Fibroblast of skin of left quadriceps (primary cell): ENCODE measurements at places on chromosomes 7 and 10.

DNA sequence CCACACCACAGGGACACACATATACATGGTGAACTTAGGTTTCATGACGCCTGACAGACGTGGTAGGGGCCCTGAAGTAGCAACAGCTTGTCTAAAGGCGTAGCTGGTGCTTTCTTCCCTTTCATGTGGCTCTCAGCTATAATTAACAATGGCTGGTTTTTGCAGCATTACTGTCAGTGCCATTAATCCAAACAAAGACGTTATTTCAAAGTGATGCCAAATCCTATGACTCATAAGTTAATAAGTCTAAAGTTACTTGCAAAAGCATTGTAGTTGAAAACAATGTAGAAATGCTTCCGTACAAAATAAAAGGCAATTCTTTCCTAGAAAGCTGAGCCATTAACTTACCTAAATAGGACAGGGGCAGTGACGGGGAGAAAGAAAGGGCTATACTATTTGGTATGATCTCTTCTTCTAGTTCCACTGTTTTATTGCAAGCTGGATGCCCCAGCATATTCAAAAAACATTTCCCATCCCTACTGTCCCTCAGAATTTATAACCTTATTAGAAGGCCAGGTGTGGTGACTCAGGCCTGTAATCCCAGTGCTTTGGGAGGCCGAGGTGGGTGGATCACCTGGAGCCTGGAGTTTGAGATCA is 105.4 kb downstream of the ODAD2 start:
- peak; percentile 29 for DNase-seq

DNA sequence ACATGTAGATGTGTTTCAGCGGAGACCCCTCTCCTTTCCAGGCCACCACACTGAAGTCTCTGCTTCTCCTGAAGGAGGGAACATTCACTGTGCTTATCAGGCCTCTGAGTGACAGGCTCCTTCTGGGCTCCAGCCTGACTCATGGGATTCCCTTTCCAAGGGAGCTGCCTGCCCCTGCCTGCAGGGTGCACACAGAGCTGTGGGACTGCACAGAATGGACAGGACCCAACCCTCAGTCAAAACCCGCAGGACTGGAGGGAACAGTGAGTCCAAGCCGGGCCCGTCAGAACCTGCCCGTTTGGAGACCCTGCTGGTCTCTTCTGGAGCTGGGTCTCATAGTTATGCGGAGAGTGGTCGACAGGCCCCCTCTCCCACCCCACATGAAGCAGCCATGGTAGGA is 32.6 kb downstream of the PLAC9 start:
- no peak for DNase-seq

- no peak for DNase-seq
Measured at GRCh38 chr7:13945670-13946069, 43.8 kb downstream of the ETV1 start.

DNA sequence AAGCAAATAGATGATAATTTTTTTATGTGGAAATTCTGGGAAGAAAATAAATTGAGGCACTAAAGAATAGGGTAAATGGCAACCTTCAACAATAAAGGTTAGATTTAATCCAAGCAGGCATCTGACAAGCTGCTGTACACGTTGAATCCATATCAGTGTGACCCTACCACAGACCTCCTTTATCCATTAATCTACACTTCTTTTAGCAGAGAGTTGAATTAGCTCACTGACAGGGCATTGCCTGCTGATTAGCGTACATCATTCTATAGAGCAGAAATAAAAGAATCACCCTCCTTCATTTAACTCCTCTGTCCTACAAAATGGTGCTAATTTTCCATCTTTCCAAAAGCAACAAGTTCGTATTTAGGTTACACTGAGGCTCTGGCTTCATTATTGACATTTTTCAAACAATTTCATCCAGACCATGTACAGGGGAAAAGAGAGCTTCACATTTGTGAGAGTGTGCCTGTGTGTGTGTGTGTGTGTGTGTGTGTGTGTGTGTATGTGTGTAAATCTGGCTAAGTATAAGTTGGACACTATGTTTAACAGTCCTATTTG is 356.0 kb downstream of the TFEC start:
- no peak for DNase-seq

DNA sequence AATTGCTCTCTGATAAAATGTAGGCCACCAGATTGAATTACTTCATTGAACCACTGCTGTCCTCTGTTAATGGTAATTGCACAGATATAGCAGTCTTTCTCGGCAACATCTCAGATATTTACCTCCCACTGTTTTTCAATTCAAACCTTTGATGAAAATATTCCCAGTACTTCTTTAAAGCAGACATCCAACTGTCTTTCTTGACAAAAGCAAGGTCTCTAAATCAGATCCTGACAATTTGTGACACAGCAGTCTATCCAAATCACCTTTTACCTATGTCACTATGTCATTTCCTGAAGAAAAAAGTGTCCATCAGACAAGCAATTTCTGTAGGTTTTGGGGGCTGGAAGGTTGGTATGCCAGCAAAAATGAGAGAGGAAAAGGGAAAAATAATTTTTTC is 555.7 kb downstream of the AUTS2 start:
- DNase-seq, result no peak

GRCh38 chr10:133161486-133162109 is 1.6 kb downstream of the KNDC1 start:
- DNase-seq, result no peak

- DNase-seq, result no peak
Measured at GRCh38 chr10:110650265-110650668, 6.1 kb downstream of the RBM20 start.

- DNase-seq, result no peak
Measured at GRCh38 chr7:96188174-96188581, 133.7 kb downstream of the SLC25A13 start.

- no peak for DNase-seq
Measured at GRCh38 chr7:73599151-73599882, 20.9 kb upstream of the TBL2 start.

DNA sequence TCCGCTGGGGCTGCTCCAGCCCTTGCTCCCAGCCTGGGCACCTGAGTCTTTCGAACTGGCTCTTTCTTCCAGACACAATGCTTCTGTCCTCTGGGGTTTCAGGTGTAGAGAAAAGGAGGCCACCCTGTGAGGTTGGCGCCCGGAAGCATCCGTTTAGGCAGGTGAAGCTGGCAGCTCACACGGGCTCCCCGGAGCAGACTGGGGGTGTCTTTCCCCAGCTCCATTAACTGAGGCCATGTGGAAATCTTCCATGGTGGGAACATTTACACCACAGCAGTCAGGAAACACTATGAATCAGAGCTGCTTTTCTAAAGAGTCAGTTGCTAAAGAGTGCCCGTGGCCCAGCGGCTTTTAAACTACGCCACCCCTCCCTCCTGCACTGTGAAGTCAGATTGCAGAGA is 29.2 kb downstream of the PRKAG2 start:
- DNase-seq, result no peak

- no peak for DNase-seq
Measured at GRCh38 chr7:155700847-155701246, 56.4 kb downstream of the RBM33 start.

DNA sequence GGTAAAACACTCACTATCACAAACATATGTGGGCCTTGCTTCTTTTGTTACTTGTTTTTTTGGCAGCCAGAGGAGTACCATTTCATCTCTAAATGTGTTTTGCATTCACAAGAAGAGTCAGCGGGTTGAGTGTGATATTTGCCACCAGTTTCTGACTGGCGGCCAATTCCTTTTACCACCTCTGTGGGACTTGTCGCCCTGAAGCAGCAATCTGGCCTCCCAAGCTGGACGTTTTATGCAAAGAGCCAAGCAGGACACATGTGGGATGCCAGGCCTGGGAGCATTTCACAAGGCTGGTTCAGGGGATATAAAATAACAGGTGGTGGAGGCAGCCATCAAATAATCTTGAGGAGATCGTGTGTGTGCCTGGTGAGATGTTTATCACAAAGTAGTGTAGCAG is 61.8 kb upstream of the TRIL start:
- DNase-seq, result no peak

- DNase-seq, result no peak
Measured at GRCh38 chr7:141609576-141609975, 58.4 kb downstream of the AGK start.

DNA sequence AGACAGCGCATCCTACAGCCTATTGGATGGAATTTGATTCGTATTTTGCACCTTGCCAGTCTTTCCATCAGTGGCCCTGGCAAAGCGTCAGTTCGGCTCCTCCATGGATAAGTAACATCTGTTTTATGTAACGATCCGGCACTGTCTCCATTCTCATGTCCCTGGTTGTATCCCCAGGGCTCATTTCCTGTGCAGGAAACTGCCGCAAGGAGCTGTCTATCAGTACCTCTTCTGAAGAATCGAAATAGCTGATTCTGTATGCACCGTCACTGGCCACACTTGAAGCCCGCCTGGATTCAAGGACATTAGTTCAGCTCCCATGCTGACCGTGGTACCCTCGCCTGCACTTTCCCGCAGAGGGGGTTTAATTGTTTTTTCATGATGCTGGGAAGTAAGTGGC is 53.1 kb upstream of the NPS start:
- no peak for DNase-seq

DNA sequence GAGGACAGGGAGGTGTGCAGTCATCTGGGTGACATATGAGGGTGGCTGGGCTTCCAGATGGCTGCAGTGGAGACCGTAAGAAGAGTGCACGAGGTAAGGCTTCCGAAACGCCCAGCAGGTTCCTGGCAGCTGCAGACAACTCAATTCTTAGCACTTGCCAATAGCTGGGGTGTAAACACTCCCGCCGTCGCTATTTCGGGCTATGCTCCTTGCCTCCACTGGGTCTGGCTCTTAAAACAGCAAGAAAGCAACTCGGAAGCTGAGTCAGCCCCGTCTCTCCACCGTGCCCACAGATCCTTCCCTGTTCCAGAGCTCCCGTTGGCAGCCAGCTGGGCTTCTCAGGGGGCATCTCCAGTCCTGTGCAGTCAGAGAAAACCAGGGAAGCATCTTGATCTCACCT is 6.1 kb upstream of the PDGFA start:
- no peak for DNase-seq

DNA sequence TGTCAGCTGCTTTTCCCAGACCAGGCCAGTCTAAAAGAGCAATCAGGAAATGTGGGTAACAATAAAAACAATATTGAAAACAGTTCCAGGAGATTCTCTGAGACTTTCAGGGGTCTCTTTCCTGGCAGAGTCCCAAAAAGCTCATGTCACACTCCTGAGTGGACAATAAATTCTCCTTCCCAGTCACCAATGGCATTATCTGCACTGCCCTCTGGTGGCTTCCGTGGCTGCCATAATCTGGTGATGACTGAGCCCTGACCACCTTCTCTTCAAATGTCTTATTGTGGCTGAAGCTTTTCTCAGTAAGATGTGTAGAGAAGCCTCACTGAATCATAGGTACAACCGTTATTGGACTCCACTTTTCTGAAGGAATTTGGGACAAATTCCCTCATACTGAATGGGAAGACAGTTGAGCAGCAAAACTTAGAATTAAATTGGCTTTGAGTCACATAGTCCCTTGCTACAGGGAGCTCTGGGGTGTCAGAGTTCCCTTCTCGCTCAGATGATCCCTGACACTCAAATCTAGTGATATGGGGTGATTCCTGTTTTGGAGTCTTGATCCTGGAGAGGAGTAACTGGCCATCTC is 24.4 kb upstream of the ASAH2 start:
- DNase-seq, result no peak

GRCh38 chr10:43842072-43842471 is 193.4 kb upstream of the ZNF32 start:
- DNase-seq, result no peak

DNA sequence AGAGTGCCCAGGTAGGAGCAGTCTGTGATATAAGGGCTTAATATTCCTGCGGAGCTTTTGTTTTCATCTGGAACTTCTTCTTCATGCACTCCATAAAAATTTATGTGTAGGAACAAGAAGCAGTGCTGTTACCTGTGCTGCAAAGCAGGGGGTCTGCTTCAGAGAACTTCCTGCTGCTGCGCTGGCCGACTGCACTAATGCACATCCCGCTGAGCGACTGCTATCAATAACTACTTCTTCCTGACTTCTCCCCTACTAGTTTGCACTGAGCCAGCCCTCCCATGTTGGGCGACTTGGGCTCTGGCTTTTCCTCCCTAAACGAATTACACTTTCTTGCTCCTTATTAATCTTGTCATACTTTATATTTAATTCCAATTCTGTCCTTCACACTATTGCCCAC is 150.3 kb downstream of the NEBL start:
- no peak for DNase-seq

DNA sequence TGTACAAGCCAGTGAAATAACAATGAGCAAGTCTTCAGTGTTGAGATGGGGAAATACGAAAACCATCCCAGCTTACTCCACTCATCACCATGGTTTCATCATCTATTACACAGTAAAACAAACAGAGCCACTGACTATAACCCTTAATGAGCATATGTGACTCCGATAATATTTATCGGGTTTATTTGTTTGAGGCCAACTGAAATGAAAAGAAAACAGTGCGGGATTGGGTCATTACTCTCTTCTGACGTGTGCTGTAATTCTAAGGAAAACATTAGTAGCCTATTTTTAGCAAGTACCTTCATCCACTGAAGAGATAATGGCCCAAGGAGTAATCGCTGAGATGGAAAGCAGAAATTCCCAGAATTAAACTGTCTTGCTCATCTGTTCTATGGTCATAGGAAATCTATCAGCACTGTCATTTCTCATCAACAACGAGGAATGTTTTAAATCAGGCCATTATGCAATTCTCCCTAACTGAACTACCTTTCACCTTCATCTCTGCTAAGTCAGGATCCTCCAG is 716.5 kb downstream of the INHBA start:
- DNase-seq, result peak; percentile 58

- no peak for DNase-seq
Measured at GRCh38 chr7:45715471-45716352, 141.5 kb downstream of the ADCY1 start.

- no peak for DNase-seq
Measured at GRCh38 chr10:128867819-128868218, 599.2 kb upstream of the MGMT start.

- no peak for DNase-seq
Measured at GRCh38 chr7:150421831-150422230, 28.6 kb upstream of the GIMAP8 start.

DNA sequence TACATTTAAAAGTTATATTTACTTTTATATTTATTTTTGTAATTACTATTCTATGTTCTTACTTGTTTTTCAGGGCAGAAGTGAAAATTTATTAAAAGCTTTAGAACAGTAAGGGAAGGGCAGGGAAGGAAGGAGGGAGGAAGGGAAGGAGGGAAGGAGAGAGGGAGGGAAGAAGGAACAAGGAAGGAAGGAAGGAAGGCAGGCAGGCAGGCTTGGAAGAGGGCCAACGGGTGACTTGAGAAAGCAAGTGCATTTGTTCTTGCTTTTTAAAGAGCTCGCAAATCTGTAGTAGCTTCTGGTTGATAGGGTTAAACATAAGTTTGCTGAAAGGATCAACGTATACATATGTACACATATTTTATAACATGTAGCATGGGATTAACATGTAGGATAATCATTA is 725.3 kb upstream of the FZD8 start:
- no peak for DNase-seq
